Cortex of kidney (tissue), 1 donor: ENCODE measurements at places on chromosomes 1 and 21.

DNA sequence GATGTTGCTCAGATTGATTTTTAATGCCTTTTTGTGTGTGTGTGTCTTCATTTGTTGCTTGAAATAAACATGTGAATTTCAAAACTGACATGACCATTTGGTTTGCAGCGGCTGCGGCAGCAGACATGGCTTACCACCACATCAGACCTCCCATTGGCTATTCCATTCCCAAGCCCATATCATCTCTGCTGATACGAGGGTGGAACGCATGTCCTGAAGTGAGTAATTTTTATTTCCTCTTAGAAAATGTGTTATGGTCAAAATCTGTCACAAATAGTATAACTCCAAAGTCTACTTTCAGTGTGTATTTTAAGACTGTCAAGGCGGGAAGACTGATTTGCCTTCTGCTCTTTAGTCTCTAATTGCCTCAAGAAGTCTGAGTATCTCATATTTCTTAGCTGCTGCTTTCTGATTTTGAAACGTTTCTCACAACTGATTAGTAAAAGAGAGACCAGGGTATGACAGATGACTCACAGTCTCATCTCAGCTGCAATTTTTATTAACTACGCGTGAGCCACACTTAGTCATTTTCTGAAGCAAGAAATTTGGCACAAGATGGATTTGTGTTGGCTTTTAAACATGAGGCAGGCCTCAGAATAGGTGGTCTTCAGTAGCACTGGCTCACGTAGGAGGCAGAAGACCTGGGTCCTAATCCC, 49.0 kb downstream of the LRRC53 start:
- DNase-seq = no peak

DNA sequence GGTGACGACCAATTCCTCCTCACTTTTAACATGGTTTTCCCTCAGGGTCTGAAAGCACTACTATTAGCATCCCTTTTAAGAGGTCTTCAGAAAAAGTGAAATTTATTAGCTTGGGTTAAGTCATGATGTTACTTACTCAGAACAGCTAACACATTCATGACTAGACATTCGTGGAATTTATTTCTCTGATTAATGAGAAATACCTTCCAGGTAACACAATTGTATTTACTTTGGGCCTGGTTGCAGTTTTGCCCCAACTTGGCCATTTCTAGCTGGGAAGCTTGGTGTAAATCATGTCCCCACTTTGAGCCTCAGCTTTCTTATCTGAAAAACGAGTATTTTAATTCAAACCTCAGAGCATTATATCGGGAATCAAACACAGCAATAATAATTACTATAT, 119.2 kb upstream of the SPATA6 start:
- no peak for DNase-seq

DNA sequence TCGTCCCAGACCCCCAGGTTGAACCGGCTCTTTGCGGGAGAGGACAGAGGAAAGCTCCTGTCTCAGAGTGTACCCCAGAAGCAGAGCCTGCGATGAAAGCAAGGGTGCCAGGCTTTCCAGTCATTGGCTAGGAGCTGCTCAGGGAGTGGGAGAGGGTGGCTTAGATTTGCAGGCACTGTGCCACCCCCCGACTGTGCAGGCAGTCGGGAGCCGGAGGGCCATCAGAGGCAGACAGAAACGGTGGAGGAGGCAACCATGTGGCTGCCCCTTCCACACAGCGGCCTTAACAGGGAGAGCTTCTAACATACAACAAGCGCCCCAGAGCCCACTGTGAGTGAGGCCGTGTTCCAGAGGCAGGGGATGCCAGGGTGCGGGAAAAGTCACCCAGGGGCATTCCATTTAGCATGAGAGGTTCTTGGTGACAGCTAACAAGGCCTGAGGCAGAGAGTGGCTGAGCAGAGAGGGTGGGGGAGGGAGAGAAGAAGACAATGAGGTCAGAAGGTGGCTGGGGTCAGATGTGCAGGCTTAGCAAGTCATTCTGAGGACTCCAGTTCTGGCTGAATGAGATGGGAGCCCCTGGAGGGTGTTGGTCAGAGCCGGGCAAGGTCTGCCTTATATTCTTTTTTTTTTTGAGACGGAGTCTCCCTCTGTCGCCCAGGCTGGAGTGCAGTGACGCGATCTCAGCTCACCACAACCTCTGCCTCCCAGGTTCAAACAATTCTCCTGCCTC, 9.5 kb upstream of the C1orf167 start:
- no peak for DNase-seq

DNA sequence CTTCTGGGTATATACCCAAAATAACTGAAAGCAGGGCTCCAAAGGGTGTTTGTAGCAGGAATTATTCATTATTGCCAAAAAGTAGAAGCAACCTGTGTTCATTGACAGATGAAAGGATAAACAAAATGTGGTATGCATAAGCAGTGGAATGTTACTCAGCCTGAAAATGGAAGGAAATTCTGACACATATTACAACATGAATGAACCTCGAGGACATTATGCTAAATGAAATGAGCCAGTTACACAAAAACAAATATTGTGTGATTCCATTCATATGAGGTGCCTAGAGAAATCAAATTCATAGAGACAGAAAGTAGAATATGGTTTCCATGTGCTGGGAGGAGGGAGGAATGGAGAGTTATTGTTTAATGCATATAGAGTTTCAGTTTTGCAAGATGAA, 86.3 kb upstream of the ARTN start:
- no peak for DNase-seq

- no peak for DNase-seq
These were observed 233.9 kb downstream of the PTPRU start for GRCh38 chr1:29470087-29470787.

GRCh38 chr1:47660622-47661021, 222.8 kb downstream of the FOXD2 start:
- no peak for DNase-seq

DNA sequence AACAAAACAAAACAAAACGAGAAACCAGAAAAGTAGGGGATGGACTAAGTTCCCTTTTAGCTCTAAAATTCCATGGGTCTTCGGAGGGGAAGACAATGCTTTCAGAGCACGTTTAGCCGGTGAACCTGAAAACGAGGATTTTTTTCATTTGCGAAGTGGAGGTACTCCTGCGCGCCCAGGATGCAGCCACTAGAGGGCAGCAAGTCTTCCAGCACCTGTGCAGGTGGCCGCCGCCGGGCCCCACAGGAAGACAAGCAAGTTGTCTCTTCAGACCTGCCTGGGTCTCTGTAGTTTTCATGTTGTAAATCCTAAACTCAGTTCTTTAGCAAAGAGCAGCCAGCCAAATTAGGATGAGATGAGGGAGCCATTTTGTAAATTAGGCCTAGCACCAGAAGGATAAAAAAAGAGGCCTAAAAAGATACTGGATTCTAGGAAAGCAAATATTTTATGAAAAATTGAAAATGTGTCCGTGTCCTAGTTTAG, 17.7 kb upstream of the SNX27 start:
- DNase-seq = no peak

DNA sequence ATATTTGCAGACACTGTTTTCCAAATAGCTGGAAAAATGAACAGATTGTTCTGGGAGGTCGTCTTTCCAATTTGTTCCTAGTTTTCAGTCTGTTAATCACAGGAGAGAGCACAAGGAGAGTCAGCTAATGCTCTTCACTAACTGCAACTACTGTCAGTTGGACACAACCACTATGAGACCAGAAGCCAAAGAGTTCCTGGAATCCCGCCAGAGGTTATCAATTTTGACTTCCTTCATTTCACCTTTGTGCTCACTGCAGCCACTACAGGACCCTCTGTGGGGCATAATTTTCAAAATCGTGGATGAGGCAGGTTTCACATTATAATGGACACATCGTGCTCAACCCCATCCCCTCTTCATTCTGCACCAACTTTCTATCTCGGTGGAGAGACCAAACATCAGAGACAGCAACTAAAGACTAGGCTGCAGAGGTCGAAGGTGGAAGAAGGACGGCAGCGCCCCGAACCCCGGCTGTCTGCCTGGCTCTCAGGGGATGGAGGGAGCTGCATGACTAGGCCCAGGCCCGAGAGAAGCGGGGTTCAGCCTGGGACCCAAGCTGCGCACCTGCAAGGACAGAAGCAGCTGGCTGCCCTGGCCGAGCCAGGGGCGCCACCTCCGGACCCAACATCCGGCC, 602 bp downstream of the KIAA0319L start:
- no peak for DNase-seq

DNA sequence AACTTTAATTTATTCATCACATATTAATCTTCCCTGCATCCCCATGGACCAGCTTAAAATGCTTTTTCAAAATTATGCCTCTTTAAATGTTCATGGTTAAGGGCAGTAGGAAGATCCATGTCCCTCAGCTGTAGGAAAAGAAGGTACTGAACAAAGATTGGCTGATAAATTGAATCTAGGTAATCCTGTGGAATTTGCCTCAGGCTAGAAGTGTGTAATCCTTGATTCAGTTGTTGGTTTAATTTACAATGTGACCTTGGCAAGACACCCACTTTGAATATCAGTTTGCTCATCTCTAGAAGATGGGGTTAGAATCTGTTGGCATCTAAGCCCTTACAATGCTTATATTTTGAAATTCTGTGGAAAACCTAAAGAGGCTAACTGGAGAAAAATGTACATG, 6.1 kb downstream of the TTC4 start:
- no peak for DNase-seq

- no peak for DNase-seq
These were observed at the start of gene RUNX3 for GRCh38 chr1:24930260-24931145. RUNX3 (minus strand) TSS chr1:24930276; CDS start chr1:24929868, 408 bp downstream.

GRCh38 chr1:214010717-214011116, 22.9 kb downstream of the PROX1 start:
- no peak for DNase-seq

GRCh38 chr1:156675210-156676113, 1.7 kb downstream of the NES start:
- DNase-seq = no peak

DNA sequence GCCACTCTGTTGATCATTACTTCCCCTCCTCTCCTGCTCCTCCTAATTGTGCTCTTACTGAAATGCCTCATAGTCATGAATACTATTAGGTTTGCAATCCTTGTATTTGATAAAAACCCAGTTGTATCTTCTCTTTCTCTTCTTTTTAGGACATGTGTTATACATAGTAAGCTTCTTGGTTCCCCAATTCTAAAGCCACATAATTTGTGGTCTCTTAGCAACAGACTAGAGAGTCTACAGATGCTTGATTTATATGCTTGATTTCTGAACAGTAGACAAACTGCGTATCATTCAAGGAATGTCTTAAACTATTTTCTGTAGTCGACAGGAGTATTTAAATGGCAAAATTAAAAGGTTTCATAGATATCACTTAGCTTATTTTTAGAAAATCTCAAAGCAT, 1598.9 kb downstream of the PLA2G4A start:
- DNase-seq = no peak
